Coronary artery (tissue), 2 donors: ENCODE measurements at places on chromosomes 1 and 21.
A peak's percentile ranks its signal among the peaks of the same experiment; 100 is the strongest.

DNA sequence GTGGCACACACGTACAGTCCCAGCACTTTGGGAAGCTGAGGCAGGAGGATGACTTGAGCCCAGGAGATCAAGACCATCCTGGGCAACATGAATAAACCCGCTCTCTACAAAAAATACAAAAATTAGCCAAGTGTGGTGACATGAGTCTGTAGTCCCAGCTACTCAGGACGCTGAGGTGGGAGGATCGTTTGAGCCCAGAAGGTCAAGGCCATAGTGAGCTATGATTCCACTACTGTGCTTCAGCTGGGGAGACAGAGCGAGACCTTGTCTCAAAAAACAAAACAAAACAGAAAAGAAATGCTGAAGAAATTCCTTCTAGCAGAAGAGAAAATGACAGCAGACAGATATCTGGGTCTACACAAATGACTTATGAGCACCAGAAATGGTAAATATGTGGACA is 10.3 kb downstream of the ALDH9A1 start:
- no peak for DNase-seq

DNA sequence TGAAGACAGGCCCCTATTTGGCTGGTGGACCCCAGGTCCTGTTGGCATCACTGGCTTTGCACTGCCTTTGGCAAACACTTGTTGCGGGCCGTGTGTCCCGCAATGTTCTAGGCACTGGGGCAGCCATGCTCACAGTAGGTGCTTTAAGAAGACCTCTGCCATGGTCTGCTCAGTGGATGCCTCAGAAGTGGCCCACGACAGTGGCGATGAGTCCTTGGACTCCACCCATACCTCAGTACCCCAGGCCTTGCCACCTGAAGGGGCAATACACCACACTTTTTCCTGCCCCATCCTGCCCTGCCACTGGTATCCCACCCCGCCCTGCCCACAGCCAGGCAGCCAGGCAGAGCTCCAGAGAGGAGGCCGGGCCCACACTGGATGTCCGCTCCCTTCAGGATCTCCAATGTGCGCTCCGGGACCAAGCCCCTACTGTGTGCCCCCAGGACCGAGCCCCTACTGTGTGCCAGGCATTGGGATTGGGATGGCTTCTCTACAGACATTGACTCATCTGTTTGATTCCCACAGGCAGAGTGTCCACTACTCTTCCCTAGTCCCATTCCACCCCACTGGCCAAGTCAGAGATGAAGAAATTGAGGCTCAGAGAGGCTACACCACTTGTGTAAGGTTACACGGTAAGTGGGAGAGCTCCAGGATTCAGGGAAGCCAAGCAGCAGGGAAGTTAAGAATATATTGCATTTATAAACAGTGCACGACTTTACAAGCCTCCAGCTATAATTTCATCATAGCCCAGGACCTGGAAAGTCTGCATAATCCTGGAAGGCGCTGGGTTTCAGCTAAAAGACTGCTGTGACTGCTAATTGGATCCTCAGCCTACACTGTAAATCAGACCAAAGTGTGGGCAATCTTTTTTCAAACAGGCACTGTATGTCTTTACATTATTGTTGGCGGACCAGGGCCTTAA is 101.6 kb downstream of the DMRTB1 start:
- DNase-seq, result peak; percentile 53

DNA sequence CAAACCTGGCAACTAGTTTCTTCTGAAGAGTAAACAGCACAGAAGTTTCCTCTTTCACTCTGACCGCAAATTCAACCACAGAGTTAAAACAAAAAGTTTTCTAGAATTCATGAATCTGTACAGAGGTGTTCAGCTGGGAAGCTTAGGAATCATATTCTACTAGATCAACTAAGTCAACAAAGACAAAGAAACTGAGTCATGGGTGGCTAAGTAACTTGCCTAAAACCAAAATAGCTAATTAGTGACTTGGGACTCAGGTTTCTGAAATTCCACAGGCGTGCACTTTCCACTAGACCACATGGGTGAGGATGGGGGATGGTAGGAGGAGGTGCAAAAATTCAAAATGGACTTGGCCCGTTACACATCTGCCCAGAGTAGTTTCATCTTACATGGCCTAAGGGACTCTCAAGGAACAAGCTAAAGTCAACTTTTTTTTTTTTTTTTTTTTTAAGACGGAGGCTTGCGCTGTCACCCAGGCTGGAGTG is 25.8 kb downstream of the PTPN14 start:
- DNase-seq, result no peak

DNA sequence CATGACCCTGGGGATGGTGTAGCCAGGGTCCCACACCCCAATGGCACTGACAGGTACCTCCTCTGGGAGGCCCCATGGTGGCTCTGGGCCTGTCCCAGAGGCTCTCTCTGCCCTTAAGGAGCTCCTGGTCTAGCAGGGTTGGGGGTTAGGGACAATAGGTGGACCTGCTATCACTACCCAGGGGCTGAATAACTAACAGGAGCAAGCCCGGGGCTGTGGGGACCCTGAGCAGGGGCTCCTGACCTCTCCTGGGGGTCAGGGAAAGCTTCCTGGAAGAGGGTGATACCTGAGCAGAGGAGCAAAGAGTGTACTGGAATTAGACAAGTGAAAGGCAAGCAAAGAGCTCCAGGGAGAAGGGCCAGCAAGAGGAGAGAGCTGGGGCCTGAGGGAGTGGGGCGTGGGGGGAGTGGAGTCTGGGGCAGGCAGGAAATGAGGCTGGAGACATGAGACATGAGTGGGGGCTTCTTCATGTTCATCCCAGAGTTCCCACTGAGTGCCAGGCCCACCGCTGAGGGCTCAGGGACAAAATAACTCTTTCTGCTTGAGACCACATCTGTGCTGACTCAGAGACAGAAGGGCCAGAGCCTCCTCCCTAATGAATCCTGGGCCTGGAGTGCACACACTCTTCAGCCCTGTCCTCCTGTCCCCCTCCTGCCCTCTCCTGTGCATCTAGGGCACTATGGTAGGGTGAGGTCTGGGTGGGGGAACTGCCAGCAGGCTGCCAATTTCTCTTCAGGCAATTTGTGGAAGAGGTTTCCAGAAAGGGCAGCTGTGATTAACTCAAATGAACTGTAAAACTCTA is 517.6 kb downstream of the PTPRU start:
- DNase-seq, result peak; percentile 49

DNA sequence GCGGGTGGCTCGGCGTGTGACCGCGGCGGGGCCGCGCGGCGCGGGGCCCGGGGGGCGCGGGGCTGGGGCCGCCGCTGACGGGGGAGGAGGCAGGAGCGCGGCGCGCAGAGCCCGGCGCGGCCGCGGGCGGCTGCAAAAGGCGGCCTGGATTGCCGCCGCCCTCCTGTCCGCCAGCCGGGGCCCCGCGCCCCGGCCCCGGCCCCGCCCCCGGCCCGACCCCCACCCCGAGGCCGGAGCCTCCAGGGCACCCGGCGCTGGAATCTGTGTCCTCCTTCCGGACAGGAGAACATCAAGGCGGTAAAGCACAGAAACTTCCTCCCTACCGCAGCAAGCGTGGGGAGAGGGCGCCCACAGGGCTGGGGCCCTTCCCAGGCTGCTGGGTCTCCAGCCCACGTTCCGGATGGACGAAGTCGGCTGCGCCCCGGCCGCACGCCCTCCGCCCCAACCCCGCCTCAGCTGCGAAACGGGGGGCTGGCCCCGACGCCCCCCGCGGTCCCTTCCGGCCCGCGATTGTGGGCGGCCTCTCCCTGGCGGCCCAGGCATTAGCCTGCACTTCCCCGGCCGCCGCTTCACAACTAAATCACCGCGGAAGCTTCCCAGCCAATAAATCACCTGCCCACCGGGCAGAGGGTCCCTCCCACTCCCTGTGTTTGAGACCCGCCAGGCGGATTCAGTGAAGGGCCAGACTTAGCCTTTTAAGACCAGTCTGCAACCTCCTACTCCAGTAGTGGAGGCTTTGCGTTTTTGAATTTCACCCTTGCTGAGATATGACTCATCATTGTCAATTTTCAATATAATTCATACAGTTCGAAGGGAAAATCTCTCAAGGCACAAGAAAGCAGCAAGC is 106.0 kb downstream of the SLC45A1 start:
- DNase-seq, result peak; percentile 80

DNA sequence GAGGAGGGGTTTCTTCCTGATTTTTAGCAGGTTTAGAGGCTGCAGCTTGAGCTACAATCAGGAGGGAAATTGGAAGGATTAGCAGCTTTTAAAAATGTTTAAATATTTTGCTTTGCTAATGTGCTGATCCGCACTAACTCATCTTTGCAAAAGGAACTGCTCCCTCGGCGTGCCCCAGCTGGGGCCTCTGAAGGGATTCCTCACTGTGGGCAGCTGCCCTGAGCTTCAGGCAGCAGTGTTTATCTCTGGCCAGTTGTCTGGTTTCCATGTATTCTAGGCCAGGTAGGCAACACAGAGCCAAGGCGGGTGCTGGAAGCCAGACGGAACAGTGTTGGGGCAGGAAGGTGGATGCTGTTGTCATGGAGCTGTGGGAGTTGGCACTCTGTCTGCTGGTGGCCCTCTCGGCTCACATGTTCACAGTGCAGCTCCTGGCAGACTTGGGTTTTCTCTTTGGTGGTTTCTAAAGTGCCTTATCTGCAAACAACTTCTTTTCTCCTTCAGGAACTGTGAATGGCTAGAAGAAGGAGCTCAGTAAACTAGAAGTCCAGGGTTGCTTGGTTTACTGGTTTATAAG is 18.9 kb downstream of the NECAP2 start:
- no peak for DNase-seq

DNA sequence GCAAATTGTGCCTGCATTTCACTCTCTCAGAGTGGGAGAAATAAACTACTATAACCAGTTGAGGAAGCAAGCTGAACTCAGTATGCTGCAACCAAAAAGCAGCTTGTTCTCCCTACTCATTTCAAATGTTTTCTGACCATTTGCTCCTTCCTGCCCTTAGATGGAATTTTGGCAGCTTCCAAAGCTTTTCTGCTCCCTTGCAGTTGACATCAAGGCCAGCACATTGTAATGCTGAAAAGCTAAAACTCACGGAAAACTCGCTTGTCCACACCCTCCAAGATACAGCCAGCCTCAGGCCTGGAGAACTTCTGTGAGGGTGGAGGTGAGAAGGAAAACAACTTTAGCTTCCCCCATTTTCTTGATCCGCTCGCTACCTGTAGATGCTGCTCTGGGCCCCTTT is 5.0 kb upstream of the CHML start:
- DNase-seq, result no peak

DNA sequence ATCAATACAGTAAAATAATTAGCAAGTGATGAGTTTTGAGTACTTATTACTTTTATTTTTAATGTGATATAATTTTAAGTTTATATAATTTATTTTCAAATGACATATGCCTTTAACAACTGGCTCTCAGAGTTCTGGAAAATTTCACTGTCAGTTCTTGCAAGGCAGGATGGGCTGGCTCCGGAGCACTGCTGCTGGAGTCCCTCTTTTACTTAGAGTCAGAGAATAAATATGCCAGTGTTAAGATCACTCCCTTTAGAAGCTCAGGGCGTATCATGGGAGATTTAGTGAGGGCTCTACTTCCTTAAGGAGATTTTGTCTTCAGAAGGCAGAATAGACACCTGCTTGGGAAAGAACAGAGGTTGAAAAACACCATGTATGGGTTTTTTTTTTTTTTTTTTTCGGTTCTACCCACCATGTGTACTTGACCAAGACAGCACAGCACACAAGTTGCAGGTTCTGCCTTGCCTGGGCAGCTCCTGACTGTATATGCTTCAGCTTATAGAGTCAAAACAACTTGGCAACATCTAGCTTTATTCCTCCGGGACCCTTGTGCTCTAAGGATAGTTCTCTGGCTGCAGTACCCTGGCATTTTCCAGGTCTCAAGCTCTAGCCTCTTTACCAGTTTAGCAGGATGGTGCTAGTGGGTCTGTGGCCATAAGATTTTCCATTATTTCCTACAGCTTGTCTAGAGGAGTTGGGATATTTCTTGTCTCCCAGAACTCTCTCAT is 29.7 kb upstream of the FMOD start:
- DNase-seq, result no peak
